ENCODE measurements at places on chromosomes 12 and 14. TPM values are rescaled to one million over a fixed set of nuclear protein-coding genes. Genes with fewer than 3 reads are reported as not detected.

DNA sequence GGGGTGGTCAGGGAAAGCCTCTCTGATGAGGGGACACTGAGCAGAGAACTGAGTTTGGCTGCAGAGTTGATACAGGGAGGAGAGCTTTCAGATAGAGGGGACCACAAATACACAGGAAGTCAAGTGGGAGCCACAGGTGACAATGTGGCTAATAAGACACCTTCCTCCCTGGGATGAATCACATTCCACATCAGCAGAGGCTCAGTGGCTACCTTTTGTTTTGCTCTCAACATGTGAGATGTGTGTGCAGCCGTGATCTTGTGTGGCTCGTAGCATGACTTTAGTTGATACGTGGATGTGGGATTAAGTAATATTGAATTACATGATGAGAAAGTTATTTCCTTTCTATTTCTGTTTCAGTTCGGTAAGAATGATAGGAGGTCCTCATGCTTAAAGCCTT is 7.5 kb downstream of the CRADD start:
- DNase-seq, result no peak

DNA sequence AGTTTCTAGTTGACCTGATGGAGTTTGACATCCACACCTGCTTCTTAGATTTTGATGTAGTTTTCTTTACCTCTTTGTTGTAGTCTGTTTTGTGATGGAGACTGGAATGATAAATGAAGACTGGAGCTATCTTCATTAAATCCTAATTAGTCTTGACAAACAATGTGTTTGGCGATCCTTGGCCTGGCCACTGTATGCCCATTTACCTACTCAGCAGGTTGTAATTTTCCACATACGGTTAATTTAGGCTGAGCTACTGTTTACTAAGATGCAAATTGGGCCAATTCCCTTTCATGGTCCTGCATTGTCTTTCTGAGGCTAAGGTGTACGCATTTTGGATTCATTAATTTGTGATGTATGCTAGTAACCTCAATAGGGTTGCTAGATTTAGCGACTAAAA is at the start of gene TAS2R7:
Gene TAS2R7 (minus strand): TSS at position 41 of the 400 bp plus-strand sequence. CDS start 57 bp downstream, outside the sequence.
- no peak for DNase-seq

DNA sequence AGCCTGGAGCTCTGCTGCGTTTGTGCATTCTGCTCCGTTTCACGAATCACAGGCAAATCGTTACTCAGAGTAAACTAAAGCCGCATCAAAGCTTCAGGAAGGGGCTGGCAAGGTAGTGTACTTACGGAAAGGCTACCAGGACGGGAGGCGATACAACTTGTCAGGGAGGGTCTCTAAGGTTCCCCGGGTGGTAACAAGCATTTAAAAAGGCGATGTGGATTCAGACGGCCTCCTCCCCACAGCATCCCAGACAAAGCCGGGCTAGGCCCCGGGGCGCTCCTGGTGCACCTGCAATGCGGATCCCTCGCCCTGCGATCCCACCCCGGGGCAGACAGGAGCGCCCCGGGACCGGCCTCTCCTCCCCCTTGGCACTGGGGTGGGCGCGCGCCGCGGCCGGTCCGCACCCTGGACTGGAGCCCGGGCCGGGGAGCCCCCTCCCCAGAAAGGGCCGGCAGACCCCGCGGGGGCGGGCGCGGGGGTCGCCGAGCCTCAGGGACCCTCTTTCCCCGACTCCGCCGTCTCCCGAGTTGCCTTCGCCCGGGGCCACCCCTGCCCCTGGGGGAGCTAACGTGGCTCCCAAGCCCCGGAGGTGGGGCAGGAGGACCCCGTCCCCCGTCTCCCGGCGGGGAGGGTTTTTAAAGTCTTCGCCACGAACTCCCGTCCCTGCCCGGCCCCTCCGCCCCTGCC is 718 bp downstream of the CCDC92 start:
- no peak for DNase-seq

DNA sequence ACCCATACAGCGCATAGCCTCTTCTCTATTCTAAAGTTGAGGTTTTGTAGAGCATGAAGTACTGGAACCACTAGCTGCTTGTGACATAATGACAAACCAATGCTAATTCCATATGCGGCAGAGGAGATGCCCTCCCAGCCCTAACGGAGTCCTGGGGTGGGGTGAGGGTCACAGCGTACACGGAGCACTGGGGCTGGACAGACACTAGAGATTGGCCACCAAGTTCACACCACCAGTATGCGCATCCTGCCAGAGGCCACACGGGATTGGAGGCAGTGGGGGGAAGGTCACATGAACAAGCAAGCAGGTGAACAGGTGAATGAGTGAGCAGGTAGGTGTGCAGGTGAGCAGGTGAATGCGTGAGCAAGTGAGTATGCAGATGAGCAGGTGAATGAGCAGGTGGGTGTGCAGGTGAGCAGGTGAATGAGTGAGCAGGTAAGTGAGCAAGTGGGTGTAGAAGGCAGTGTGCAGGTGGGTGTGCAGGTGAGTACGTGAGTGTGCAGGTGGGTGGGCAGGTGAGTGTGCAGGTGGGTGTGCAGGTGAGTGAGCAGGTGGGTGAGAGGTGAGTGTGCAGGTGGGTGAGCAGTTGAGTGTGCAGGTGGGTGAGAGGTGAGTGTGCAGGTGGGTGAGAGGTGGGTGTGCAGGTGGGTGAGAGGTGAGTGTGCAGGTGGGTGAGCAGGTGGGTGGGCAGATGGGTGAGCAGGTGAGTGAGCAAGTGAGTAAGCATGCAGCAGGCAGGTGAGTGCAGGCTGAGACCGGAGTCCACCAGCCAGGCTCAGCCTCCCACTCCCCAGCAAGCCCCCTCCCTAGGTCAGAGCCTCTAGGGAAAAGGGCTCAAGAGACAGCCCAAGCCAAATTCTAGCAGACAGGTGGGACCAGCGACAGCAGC is 52.7 kb downstream of the CCDC85C start:
- DNase-seq, result no peak

The CLEC1B gene
- 1.8 TPM for polyA plus RNA-seq

The HHIPL1 gene
- polyA plus RNA-seq, result 1.4 TPM

The MYH6 gene
- polyA plus RNA-seq, result 0.17 TPM

- DNase-seq, result no peak
Measured at GRCh38 chr14:78829274-78829673, 659.1 kb downstream of the NRXN3 start.

The TFCP2 gene
- polyA plus RNA-seq, result 64.7 TPM

The SLCO1B1 gene
- not detected for polyA plus RNA-seq

The PRICKLE1 gene
- 62.4 TPM for polyA plus RNA-seq

DNA sequence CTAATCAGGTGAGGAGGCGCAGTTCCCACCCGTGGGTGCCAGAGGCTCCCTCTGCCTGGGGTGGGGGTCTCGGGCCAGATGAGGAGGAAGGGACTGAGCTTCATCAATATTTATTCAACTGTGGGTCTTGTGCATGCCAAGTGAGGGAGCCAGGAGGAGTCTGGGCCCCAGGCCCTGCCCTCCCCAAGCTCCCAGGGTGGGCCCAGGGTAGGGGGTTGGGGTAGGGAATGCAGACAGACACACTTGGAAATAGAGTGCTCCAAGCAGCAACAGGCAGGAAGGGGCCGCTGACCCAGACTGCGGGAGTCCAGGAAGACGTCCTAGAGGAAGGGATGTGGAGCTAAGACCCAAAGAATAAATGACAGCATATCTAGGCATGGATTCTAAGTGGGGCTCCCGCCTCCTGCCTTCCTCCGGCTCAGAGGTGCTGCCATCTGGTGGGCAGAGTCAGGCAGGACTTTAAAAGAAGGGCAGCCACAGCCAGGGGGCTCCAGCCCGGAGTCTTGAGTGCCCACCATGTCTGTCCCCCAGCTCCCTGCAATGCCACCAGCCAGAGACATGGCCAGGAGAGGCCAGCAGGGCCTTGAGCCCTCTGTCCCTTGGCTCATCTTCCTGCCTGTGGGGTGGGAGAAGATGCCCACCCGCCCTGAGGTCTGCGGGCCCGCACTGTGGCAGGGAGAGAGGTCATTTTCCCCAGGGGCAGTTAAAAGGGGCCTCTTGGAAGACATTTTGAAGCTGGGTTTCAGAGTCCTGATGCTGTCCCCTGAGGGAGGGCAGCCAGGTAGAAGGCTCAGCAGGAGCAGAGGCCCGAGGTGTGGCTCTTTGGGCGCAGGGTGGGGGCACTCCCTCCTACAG is 70.1 kb downstream of the PHETA1 start:
- DNase-seq, result peak; percentile 29

DNA sequence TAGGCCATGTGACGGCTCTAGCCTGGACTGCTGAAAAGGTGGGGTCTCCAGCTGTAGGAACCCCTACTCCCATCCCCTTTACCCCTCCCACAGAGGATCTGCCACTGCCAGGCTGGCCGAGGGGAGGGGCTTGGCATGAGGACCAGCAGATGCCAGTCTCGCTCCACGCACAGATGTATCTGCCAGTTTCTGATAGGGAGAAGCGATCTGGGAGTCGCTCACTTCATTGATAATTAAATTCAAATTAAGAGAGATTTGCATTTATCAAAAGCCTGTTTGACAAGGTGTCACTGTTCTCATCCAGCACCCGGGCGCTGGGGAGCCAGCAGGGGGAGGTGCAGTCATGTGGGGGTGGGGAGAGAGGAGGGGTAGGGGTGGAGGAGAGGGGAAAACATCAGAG is 217.6 kb upstream of the MYL2 start:
- no peak for DNase-seq

DNA sequence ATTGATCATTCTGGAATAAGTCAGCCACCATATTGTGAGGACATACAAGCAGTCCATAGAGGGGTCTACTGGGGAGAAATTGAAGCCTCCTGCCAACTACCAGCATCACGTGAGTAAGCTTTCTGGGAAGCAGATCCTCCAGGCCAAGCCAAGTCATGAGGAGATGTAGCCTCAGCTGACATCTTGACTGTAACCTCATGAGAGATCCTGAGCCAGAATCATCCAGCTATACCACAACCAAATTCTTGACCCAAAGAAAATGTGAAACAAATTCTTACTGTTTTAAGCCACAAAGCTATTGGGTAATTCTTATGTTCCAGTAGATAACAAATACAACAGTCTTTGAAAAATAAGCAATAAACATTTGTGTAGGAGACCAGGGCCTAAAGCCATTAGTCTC is 479.4 kb upstream of the DCN start:
- DNase-seq, result no peak

GRCh38 chr14:103527408-103528145 is 1.4 kb upstream of the TRMT61A start:
- DNase-seq, result no peak

The WSCD2 gene
- polyA plus RNA-seq, result 8.9 TPM

The FOXG1 gene
- 0.04 TPM for polyA plus RNA-seq

The POTEG gene
- not detected for polyA plus RNA-seq

GRCh38 chr12:103181366-103182152 is 224.1 kb downstream of the ASCL1 start:
- DNase-seq, result no peak

The MORN3 gene
- polyA plus RNA-seq, result 1.7 TPM

- DNase-seq, result no peak
Measured at GRCh38 chr14:105495101-105495989, 4.3 kb downstream of the TEDC1 start.

DNA sequence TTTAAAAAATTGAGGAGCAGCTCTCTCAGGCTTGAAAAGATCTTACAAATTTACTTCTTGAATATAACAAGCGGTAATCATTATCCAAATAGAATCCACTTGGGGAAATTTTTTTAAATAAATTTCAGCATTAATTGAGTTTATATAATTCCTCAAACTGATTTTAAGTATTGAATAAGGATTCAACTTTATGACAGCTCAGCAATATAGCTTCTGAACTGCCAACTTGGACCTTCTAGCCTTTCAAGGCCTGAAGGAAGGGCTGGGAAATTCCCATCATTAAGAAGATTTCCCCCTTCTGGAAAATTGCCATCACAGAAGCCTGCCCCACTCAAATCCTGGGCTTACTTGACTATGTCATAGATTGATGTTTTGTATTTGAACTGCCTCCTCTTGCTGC is 57.5 kb upstream of the GARIN2 start:
- DNase-seq, result no peak

- DNase-seq, result no peak
Measured at GRCh38 chr12:18355429-18355828, 94.1 kb downstream of the PIK3C2G start.

The GCH1 gene
- 3.6 TPM for polyA plus RNA-seq

The PRMT5 gene
- 89.7 TPM for polyA plus RNA-seq

The CDCA4 gene
- polyA plus RNA-seq, result 23.5 TPM

DNA sequence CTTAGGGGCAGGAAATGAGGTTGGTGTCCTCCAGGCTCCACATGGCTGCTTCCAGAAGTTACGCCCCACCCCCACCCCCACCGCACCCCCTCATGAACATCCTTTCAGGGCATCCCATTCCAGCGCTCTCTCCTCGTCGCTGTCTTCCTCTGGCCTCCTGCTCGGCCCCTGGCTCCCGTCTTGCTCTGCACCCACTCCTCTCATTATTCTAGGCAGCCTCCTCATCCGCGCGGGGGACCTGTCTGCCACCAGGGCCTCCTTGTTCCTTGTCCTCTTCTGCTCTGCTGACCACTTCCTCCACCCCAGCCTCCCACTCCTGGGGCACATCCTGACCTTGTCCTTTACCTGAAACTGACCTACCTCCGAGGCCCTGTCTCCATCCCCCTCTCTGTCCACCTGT is 29.8 kb upstream of the PLEKHG6 start:
- DNase-seq, result no peak

GRCh38 chr12:78739653-78740052 is 124.9 kb upstream of the SYT1 start:
- DNase-seq, result no peak

GRCh38 chr12:57625261-57626032 is 7.6 kb downstream of the B4GALNT1 start:
- DNase-seq, result no peak

DNA sequence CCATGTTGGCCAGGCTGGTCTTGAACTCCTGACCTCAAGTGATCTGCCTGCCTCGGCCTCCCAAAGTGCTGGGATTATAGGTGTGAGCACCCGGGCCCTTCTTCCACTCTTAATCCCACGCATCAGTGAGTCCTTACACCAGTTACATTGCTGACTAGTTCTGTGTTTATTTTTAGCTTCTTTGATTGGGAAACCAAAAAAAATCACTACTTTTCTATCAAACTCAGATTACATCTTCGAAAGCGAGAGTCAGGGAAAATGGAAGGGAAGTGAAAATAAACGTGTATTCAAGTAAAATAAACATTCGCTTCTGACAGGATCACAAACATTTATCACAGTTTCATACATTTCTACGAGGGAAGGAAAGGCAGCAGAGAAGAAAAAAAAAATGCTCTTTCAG is 32.2 kb downstream of the FGD6 start:
- DNase-seq, result no peak

The SRRM4 gene
- 0.10 TPM for polyA plus RNA-seq

The OR6C68 gene
- polyA plus RNA-seq, result not detected

The SELPLG gene
- polyA plus RNA-seq, result 2.2 TPM

DNA sequence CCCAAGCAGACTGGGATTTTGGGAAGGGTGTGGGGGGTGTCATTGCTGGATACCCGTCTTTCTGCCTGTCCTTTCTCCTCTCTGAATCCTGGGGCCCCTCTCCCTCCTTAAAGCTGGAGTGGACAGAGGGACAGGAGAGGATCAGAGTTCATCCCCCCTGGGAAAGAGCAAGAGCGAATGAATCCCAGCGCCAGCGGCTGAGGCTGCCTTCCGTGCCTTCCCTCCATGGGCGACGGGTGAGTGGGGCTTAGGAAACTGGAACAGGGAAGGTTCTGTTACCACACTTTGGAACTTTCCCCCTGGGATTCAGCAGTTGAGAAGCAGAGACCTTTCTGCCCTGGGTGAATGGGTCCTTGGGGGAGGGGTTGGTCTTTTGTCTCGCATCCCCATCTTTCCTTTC is 16.2 kb upstream of the RIN3 start:
- DNase-seq, result no peak

The KRT3 gene
- not detected for polyA plus RNA-seq

- DNase-seq, result no peak
Measured at GRCh38 chr12:38527631-38528030, 211.1 kb downstream of the ALG10B start.

The ANKRD33 gene
- 0.36 TPM for polyA plus RNA-seq
